ENCODE measurements at places on chromosomes 16 and 17.

GRCh38 chr17:31357091-31357490 lies 34.4 kb upstream of the RAB11FIP4 start:
- no peak for DNase-seq

- no peak for DNase-seq
Observed at GRCh38 chr17:31093866-31094599, 744 bp upstream of the NF1 start.

DNA sequence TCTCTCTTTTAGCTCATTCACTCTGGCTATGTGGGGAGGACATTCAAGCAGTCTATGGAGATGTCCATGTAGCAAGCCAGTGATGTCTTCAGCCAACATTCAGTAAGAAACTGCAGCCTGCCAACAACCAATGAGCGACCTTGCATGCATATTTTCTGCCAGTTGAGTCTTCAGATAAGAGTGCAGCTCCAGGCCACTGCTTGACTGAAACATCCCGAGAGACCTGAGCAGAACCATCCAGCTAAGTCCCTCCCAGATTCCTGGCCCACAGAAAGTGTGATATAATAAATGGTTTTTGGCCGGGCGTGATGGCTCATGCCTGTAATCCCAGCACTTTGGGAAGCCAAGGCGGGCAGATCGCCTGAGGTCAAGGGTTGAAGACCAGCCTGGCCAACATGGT lies 10.5 kb upstream of the C17orf58 start:
- DNase-seq: no peak

DNA sequence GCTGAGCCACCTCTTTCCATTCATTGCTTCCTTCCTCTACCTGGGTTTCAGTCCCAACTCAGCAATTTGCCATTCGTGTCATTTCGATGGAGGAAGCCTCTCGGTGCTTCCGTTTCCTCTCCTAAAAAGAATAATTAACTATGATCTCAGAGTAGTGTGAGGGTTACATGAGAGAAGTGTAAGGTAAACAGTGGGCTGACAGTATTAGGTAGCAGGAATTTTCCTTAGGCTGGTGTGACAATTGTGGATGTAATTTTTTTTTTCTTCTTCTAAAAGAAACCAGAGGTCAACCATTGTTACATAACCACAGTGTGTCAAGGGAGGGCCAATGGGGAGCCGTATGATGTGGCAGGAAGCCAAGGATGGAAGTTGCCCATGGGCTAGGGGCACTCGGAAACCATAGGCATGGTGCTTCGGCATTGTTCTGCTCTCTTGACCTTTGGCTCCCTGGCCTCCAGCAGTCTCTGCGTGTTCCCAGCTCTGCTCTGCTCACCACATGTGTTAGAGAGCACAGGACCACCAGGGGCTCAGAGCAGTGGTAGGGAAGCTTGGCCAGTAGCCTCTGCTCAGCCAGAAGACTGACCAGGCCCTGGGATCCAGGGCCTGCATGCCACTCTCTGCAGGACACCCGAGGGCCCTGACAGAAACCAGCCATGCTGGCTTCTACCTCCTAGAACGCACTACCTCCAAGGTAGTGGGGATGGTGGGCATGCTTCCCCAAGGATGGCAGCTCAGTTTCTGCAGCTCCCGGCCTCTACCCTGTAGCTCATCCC lies 2.0 kb upstream of the TOP2A start:
- DNase-seq: no peak

GRCh38 chr16:1335996-1336395 lies 2.6 kb downstream of the BAIAP3 start:
- DNase-seq: no peak

DNA sequence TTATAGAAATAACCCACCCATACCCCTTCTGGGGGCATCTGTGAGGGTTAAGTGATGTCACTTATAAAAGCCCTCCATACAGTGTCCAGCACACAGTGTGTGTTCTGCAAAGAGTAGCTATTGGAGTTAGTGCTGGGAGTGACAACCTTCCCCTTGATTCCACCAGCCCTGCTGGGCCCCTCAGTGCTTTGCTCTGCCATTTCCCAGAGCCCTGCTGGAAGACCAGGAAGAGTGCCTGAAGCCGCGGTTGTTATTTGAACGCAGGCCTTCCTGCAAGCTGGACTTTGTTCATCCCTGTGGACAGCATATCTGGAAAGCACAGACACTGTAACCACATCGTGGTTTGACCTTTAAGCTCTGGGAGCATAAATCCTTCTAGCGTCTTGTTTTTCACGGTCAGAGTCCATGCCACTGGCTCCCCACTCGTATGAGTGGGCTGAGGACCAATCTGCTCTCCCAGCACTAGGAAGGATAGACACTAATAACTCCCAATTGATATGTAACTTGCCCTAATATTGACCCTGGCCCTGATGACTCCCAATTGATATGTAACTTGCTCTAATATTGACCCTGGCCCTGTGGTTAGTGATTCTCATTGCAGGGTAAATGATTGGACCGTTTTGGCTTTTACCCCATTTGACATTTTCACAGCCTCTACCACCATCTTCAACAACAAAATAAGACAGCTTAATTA lies 297.1 kb upstream of the MAF start:
- no peak for DNase-seq

Data from GM23248 (cell line).